HFFc6 (cell line): ENCODE measurements at places on chromosomes 1 and 21.

- DNase-seq: no peak
Measured at GRCh38 chr21:18917622-18918021, 514.0 kb upstream of the TMPRSS15 start.

DNA sequence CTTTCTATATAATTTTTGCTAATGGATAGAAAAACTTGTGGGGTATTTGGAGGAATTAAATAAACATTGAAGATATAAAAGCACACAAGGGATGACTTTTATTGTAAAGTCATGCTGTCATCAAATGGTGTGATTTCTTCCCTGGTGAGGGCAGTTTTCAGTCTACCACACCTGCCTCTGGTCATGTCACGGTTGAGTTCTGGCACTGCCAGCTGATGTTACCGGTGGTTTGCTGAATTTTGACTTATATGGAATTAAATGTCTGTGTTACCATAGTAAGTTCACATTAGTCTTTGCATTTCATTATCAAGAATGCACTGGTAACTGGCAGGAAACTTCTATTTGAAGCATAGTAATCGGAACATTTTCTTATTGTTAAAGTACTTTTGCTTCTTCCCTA is 13.4 kb downstream of the S1PR1 start:
- DNase-seq: no peak

GRCh38 chr1:35220976-35221375 is 28.0 kb upstream of the SFPQ start:
- no peak for DNase-seq

- DNase-seq: no peak
Measured at GRCh38 chr1:118739501-118739900, 248.6 kb downstream of the TBX15 start.

GRCh38 chr21:35394634-35395369 is 345.7 kb upstream of the RUNX1 start:
- no peak for DNase-seq

DNA sequence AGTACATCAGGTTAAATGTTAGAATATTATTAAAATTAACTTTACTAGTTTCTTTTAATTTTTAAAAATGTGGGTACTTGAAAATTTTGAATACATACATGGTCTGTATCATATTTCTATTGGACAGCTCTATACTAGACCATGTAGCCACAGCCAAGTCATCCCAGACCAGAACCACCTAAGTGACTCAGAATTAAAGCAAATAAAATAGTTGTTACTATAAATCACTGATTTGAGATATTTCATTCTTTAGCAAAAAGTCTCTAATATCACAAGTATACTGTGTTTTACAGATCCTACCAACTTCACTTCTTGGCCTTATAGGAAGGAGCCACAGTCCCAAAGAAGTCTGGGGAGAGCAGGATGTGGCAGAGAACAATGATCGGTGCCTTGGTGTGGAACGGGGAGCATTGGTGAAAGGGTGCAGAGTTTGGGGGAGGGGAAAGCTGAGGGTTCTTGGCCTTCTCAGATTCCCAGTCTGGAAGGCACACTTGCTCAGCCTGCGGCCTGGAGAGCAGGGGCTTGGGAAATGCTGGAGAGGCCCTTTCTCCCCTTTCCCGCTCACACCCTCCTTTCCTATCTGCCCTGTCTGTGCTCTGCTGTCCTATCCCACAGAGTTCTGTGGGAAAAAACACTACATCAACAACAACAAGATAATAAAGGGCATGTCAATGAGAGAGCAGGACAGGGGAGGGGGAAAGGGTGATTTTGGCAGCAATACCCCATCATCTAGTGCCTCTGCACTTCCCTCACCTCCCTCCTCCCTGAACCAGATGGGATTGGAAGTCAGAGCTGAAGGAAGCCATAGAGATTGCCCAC is 122.1 kb downstream of the NGF start:
- DNase-seq: no peak

- DNase-seq: no peak
Measured at GRCh38 chr1:955474-955873, 3.6 kb downstream of the NOC2L start.

- DNase-seq: no peak
Measured at GRCh38 chr1:17539477-17540254, at the start of gene ARHGEF10L. Gene ARHGEF10L (plus strand): TSS chr1:17539698. CDS start chr1:17580596, 40,898 bp downstream.

- no peak for DNase-seq
Measured at GRCh38 chr1:191839891-191840290, 318.4 kb upstream of the RGS18 start.

- DNase-seq: no peak
Measured at GRCh38 chr1:63787875-63788274, 14.1 kb downstream of the ROR1 start.

GRCh38 chr1:62784509-62785365 is 805 bp downstream of the ATG4C start:
- no peak for DNase-seq

DNA sequence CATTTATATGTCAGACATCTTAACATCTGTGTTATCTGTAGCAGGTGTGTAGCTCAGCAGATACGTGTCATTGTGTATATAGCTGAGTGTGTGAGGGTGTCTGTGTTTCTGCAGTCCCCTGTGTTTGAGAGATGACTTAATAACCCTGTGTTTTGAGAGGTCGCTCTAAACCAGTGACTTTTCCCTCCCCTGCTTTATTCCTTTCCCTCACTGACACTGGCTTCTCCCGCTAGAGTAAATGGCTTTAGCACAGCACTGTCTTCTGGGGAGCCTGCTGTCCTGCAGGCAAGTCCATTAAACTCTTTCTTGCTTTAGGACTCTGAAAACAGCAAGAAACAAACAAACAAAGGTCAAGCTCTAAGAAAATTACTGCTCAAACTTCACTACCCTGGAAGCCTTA is 53.0 kb downstream of the VANGL1 start:
- DNase-seq: no peak

GRCh38 chr1:93322349-93322748 is 23.4 kb upstream of the DR1 start:
- DNase-seq: no peak
